Effector CD8-positive, alpha-beta T cell (primary cell): ENCODE measurements at places on chromosomes 2 and 18.

DNA sequence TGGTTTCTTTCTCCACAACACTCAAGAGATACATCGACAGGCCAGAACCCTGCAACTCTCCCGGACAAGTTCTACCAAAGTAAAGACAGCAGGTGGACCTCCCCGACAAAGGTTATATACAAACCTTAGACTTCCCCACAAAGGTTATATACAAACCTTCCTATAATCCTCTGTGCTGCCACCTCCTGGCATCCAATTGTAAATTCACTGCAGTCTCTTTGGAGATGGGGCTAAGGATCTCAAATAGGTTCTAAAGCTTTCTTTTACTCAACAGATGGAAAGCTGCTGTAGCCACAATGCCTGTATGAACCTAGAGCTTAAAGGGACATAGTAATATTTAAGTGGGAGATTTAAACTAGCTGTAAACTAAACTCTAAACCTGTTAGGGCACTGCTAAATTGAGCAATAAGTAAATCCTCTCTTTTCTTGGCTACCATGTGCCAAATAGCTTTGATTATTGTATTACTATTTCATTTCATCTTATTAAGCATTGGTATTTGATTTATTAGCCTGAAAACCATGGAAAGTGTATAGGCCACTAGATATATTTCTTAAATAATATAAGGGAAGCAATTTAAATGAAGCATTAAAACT lies 9.8 kb upstream of the MREG start:
- no peak for DNase-seq

DNA sequence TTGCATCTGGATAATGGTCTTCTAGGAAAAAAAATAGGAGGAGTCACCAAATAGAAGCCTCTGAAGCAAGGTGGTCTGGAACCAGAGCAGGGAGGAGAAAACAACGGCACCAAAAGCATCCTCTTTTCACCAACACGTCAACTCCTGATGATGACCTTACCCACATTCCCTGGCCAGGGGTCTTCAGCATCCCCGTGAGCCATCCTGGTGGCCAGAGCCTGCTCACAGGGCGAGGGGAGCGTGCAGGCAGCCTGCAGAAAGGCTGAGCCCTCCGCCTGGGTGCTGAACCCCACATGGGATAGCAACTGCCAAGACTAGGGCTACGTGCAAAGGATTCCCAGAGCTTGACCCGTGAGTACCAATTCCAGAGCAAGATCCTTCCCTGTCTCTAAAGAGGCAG lies 191.0 kb downstream of the NDUFA10 start:
- DNase-seq = no peak

DNA sequence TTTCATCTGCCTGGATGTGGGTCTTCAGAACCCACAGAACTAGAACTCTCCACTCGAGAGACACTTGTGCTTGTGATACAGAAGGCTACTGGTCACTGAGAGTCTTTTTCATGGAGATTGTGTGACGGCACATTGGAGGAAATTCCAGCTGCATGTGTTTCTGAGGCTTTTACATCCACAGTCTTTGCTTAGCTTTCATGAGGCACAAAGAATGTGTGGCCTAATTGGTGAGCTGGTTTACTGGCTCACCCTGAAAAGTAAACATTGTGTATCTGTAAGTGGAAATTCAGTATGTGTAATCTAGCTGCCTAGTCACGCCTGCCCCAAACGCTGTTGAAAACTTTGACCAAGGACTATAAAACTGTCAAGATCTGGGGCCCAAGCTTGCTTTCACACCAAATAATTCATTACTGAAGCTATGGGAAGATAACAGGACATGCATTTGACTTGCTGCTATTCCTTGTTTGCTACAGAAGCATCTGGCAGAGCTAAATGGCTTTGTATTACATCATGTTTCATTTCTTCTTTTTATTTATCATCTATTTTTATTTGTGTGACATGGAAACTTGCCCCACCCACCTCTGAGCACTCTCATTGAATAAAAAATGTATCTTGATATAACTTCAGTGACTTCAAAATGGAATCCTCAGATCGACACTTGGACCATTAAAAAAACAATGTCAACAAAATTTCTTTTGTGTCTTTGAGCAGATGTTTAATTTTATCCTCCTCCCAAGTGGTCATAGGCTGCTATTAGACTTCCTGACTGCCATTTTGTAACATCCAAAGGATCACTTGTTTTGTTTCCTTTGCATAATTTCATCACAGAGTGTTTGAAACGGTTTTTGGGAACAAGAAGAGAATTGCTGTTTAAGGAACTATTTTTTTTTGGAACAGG lies 80.2 kb downstream of the EFEMP1 start:
- no peak for DNase-seq

DNA sequence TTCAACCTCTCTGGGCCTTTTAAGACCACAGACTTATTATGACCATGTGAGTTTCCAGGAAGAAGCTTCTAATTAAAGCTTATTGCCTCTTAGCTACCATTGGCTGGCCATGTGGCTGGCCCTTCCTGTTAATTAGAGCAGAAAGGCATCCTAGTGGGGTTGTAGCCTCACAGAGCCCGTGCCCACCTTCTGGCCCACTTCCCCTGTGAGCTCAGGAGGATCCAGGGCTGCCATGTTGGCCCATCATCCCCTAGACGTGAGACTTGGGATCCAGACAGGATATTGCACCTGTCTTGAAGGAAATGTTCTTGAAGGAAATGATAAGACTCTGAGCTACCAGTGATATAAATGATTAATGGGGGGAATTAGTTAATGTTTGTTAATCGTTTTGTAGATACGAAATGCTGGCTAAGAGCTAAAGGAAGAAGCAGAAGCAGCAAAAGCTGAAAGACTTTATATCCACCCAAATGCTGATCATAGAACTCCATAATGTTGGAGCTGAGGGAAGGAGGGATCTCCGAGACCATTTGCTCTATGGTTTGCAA lies 255.4 kb downstream of the CLIP4 start:
- DNase-seq = no peak

DNA sequence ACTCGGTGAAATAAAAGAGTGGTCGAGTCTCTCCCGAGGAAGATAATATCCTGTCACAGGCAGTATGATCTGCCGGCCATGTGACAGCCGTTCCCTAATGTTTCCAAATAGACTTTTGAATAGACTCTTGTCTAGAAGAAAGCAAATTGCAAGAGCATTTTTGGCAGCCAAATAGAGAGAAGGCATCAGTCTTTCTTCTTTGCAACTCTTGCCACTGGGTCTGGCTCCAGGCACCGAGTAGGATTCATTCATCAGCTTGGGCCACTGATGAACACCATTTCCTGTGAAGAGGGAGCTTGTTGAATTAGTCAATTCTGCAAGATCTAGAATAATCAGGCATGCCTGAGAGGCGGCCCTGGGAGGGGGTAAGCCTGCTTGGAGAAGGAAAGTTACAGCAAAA lies 165.6 kb downstream of the KLHL29 start:
- no peak for DNase-seq

DNA sequence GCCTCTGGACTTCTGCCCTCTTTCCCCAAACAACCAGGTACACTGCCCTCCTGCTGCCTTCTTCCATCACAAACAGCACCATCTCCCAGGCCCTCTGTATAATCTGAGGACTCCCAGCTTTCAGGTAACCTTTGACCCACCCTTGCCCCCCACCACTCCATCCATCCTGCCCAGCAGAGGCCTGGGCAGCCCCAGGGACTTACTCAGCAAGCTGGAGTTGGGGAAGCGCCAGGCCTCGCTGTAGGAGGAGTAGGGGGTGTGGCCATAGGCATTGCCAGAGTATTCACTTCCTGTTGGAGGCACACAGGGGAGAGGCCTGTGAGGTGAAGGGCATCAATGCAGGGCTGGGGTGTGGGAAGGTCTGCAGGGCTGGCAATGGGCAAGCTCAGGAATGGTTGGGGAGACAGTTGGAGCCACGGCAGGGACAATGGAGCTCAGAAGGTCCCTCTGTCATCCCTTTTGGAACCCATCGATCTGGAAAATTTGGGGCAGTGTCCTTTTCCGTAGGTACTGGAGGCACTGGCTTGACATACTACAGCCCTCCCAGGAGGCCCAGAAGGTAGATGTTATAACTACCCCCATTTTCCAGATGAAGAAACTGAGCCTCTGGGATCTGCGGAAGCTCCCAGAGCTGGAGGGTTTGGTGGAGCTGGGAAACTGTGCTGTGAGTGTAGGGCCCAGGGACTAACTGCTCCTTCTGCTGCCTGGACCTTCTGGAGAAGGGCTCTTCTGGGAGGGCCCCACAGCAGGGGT lies 46.3 kb downstream of the PSD4 start:
- DNase-seq = no peak

- DNase-seq = no peak
Observed at GRCh38 chr2:149902081-149902480, 314.5 kb upstream of the MMADHC start.

DNA sequence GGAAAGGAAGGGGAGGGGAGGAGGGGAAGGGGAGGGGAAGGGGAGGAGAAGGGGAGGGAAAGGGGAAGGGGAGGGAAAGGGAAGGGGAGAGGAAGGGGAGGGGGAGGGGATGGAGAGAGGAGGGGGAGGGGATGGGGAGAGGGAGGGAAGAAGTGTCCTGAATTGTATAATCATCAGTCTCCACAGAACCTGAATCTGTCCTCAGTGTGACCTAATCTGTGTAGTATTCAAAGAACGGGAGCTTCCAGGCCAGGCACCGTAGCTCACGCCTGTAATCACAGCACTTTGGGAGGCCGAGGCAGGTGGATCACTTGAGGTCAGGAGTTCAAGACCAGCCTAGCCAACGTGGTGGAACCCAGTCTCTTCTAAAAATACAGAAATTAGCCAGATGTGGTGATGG lies 41.1 kb upstream of the CCDC150 start:
- DNase-seq = no peak

DNA sequence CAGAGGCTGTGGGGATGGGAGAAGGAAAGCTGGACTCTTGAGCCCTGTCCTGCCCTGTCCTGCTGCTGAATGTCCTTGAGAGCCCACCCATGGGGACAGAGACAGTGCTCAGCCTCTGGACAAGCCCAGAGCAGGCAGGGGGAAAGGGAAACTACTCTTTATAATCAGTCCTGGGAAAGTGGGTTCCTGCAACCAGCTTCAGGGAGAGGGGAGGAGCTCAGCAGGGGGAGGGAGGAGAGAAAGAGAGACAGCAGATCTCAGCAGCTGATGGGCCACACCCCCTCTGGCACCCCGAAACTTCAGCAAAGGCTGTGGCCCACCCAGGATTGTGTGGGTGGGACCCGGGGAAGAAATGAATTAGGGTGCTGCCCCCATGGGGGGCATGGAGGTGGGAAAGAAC lies 11.6 kb downstream of the ECEL1 start:
- no peak for DNase-seq

- no peak for DNase-seq
Observed at GRCh38 chr2:10003206-10004125, 39.9 kb upstream of the KLF11 start.

GRCh38 chr18:75215663-75216062 lies 5.1 kb downstream of the TSHZ1 start:
- no peak for DNase-seq

DNA sequence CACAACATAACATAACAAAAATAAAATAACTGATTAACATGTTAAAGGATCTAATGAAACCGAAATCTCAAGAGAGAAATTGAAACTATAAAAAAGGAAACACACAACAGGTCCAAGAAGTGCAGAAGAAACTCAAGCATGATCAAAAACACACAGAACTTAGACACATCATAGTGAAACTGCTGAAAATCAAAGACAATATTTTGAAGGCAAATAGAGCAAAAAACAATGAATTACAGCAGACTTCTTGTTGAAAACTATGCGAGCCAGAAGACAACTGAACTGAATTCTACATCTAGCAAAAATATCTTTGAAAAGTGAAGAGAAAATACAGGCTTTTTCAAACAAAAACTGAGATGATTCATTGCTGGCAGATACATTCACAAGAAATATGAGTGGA lies 61.3 kb downstream of the UGP2 start:
- no peak for DNase-seq

GRCh38 chr2:231037202-231037730 lies at the start of gene C2orf72:
Gene C2orf72, plus strand, starts transcription at chr2:231037523. Its CDS starts 43 bp downstream, at chr2:231037566.
- DNase-seq = no peak

- DNase-seq = no peak
Observed at GRCh38 chr2:170812710-170813600, 3.7 kb upstream of the GAD1 start.

DNA sequence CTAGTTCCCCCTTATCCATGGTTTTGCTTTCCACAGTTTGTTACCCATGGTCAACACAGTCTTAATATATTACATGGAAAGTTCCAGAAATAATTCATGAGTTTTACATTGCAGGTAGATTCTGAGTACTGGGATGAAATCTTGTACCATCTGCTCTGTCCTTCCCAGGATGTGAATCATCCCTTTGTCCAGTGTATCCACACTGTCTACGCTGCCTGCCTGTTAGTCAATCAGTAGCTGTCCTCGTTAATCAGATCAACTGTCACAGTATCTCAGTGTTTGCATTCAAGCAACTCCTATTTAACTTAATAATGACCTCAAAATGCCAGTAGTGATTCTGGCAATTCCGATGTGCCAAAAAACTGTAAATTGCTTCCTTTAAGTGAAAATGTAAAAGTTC lies 76.3 kb downstream of the DYNC1I2 start:
- no peak for DNase-seq

- DNase-seq = no peak
Observed at GRCh38 chr18:79912994-79913831, 38.2 kb downstream of the SLC66A2 start.

DNA sequence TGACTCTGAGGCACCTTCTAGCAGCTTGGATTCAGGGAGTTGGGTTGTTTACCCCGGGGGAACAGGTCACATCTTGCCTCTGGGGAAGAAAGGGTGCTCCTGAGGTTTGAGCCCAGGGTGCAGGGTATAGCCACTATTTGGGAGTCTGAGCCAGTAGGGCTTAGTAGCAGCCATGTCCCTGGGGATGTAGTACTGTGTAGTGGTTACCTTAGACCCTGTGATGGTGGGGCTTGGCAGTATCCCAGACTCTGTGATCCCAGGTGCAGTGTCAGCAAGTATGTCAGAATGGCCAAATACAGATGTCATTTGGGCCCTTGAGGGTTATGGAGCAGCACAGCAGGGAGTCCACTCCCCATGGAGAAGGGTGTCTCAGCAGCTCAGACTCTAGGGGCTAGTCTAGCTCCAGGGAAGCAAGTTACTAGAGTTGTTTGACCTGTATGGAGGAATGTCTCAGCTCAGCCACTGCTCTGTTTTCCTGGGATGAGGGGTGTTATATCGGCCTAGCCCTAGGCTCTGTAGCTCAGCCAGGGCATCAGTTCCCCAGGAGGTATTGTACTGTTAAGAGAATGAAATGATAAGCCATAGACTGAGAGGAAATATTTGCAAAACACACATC lies 151.3 kb downstream of the UBR3 start:
- no peak for DNase-seq

DNA sequence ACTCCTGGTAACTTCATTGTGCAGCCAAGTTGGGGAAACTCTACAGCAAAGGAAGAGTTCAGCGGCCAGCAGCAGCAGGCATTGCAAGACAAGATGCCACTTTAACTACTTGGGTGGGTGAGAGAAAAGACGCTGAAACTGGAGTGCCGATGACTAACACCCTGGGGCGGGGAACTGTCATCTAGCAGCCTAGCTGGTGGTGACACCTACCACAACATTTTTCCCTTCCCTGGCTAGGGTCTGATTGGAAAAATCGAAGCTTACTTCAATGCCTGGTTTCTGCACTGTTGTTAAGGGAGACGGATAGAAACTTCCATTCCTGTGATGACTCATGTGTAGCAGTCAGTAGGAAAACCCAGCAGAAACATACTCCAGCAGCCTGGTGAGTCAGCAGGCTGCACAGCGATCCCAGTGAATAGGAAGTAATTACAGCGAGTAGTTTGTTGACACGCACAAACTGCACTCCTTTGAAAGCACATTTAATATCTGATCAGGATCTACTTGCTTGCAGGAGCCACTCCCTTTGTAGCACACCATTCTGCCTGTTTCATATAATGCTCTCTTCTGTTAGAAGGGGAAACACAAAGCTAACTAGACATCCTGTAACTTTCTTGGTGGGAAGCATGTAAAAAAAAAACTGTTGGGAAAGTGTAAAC lies 62.1 kb upstream of the MAPRE2 start:
- DNase-seq = no peak
